Activated T-cell treated with anti-CD3 and anti-CD28 coated beads for 4 hours (primary cell): ENCODE measurements at places on chromosomes 3 and 15.

- no peak for DNase-seq
Measured at GRCh38 chr15:65066635-65067316, 1.0 kb downstream of the RASL12 start.

GRCh38 chr3:149965278-149965677, 5.4 kb downstream of the PFN2 start:
- DNase-seq, result no peak

GRCh38 chr15:84736375-84736774, 12.0 kb upstream of the ZNF592 start:
- DNase-seq, result peak; percentile 27

DNA sequence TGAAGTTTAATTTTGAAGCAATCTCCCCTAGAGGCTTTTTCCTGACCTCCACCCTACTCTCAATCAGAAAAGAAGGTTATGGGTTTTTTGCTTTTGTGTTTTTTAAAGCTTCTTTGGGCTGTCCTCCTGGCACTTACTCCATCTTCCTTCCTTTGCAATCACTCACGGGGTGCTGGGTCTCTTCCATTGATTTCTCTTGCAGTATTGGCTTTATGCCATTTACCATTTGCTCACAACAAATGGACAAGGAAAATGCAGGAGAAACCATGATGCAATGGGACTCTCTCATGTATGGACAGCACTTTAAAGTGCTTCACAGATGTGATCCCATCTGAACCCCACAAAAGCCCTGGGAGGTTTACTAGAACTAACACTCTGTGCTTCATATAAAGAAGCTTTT, 57.5 kb downstream of the SST start:
- DNase-seq, result no peak

- DNase-seq, result no peak
Measured at GRCh38 chr3:39388741-39389248, 5.6 kb downstream of the SLC25A38 start.

- no peak for DNase-seq
Measured at GRCh38 chr3:192194085-192194484, 533.3 kb downstream of the FGF12 start.
